Progenitor cell of endocrine pancreas (in vitro differentiated cells): ENCODE measurements at places on chromosomes 1 and 21. TPM values are rescaled to one million over a fixed set of nuclear protein-coding genes. Genes with fewer than 3 reads are reported as not detected.

AIM2 gene
- 2.0 and 2.1 TPM in 2 replicates for total RNA-seq

ZNF496 gene
- total RNA-seq = 56.0 and 59.5 TPM in 2 replicates

CADM3 gene
- 7.1 and 8.9 TPM in 2 replicates for total RNA-seq

HSD3B1 gene
- not detected in 2 replicates for total RNA-seq

FAM89A gene
- 20.9 and 21.5 TPM in 2 replicates for total RNA-seq

SPRR4 gene
- not detected in 2 replicates for total RNA-seq

FAM78B gene
- total RNA-seq = 3.1 TPM in 2 replicates

CCDC27 gene
- not detected in 2 replicates for total RNA-seq

LRRC8B gene
- total RNA-seq = 22.2 and 23.0 TPM in 2 replicates

CELA2A gene
- total RNA-seq = not detected in 2 replicates

OR2L3 gene
- not detected in 2 replicates for total RNA-seq

SLC1A7 gene
- not detected in 2 replicates for total RNA-seq

RIMS3 gene
- 7.0 and 7.2 TPM in 2 replicates for total RNA-seq

KCNJ9 gene
- not detected in 2 replicates for total RNA-seq

DIPK1A gene
- total RNA-seq = 6.9 and 7.5 TPM in 2 replicates

PRXL2B gene
- total RNA-seq = 32.0 and 36.4 TPM in 2 replicates
